ENCODE measurements at places on chromosomes 7 and 10.

DNA sequence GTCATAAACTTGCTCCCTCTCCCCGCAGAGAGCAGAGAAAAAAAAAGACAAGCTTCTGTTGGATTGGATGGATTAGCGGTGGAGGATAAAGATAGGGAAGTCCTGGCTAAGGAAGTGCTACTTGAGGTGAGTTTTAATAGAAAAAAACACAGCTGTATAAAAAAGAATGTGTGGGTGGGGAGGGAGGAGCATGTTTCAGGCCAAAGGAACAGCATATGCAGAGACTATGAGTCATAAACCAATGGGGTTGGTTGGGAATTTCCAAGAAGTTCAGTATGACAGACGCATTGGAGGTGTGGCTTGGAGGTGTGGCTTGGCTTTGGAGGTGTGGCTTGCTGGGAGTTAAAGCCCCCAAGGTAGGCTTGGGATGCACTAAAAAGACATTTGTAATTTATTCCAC, 103.0 kb upstream of the LSM8 start:
- DNase-seq = no peak

GRCh38 chr7:95004618-95005247, 97.3 kb downstream of the PPP1R9A start:
- DNase-seq = no peak

- no peak for DNase-seq
These were observed 31.2 kb downstream of the EBF3 start for GRCh38 chr10:129932751-129933433.

GRCh38 chr7:116871061-116871700, 8.8 kb downstream of the CAPZA2 start:
- no peak for DNase-seq

GRCh38 chr10:105656856-105657255, 1015.8 kb downstream of the SORCS3 start:
- DNase-seq = no peak

- no peak for DNase-seq
These were observed 7.9 kb upstream of the GSDME start for GRCh38 chr7:24764972-24765744.

GRCh38 chr10:6843894-6844650, 264.0 kb upstream of the PRKCQ start:
- no peak for DNase-seq

- no peak for DNase-seq
These were observed 87.6 kb upstream of the ADARB2 start for GRCh38 chr10:1824928-1825327.

DNA sequence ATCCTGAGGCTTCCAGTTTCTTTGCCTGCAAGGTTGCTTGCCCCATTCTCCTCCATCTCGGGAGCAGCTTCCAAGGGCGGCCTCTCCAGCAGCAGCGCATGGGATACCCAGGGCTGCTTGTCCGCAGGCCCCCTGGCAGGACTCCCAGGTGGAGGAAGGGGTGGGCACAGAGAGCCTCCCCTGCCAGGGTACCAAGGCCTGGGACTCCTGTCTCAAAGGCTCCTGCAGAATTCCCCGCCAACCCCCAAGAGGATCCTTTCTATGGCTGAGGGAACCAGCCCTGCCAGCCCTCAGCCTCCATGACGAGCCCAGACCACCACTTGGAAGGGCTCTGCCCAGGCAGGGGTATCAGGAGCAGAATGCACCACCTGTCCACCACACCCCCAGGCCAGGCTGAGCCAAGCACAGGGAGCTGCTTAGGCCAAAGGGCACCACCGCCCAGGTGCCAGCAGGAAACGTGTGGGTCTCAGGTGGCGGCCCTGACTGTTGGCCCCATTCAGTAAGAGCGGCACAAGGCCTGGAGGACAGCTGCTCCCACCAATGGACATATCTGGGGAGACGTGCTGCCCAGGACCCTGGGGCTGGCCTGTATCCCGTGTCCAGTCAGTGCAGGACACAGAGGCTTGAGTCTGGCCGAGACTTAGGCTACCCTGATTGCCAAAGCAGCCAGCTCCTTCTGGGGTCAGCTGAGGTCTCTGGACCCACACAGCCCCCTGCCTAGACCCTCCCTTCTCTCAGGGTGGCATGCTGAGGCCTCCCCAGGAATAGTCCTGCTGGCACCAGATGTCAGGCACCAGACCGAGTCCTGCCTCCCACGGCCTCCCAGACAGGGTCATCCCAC, 33.8 kb upstream of the INPP5A start:
- no peak for DNase-seq

GRCh38 chr7:37198906-37199485, 249.7 kb downstream of the ELMO1 start:
- DNase-seq = peak; percentile 27

- no peak for DNase-seq
These were observed 212.7 kb upstream of the GNAI1 start for GRCh38 chr7:79921976-79922375.

DNA sequence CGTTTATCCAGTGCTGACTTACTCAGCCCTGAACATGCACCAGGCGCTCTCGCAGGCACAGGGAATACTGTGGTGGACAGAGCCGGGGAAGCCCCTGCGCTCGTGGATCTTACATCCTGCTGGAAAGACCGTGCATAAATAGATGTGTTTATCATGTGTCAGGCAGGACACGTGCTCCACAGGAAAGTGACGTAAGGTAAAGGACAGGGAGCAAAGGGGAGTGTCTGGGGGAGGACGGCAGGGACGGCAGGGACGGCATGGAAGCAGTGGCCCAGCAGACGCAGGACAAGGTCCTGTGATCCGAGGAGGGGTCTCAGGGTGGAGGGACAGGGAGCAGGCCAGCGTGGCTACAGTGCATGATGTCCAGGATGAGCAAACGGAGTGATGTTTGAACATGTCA, 410.5 kb downstream of the PAXIP1 start:
- no peak for DNase-seq

- DNase-seq = no peak
These were observed 64.0 kb upstream of the EGR2 start for GRCh38 chr10:62880162-62880561.

DNA sequence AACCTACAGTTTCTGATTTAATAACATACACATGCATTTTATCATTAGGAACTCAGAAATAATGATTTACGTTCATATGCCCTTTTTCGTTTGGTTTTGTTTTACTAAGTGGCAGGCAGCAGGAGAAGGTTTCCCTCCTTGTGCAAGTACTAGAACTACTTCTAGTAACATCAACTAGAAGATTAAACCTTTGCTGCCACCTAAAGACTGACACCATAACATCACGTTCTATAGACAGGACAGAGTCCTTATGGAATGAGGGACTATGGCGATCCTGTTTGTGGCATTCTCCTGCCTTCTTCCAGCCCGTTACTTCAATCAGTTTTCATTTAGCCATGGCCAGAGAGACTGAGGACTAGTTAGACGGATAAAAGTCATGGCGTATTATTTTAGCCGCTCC, 53.2 kb downstream of the GAD2 start:
- no peak for DNase-seq

DNA sequence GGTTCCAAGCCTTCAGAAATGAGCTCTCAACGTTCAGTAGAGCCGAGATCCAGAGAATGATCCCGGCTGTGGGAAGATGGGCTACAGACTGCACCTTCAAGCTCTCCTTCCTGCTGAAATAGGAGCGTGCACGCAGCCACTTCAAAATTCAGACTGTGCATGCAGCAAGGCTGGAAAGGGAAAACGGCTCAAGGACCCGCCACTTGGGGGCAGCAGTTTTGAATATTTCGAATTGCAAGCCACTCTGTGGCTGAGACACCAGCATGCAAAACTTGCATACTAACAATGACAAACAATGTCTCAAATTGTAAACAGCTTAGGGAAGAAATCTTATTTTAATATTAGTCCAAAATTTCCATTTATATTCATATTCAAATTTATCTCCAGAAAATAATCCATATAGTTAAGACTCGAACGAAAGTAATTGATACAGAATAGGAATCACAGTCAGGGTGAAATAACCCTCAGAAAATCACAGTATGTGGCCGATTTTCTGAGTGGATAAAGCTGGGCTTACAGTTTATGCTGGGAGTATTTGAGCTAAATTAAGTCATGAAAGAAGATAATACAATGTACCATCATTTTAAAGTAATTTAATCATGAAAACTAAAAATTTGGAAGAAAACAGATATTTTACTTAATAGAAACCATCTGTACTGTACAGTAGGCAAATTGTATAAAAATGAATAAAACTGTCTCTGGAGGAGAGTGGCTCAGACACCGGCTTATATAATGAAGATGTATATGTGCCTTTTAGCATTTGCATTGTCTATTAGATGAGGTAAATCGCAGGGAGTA, 137.9 kb upstream of the MKI67 start:
- DNase-seq = peak; percentile 6

GRCh38 chr10:82738592-82738991, 863.6 kb downstream of the NRG3 start:
- no peak for DNase-seq

DNA sequence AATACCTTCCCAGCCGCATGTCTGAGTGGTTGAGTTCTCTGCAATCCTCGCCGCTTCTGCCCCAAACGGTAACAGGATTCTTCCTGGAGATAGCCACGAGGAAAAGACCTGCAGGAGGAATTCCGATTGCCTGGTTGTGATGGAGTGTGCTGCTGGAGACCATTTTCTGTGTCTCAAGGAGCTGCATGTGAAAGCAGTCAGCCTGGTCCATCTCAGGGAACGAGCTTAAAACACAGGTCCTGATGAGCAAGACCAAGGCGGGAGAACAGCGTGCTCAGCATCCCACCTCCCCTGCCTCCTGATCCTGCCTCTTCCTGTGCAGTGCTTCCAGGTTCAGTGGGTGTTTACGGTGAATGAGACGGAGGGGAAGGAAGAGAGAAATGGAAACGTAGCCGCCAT, 26.5 kb downstream of the VIPR2 start:
- no peak for DNase-seq

GRCh38 chr7:117665368-117665767, 185.5 kb downstream of the CFTR start:
- no peak for DNase-seq

DNA sequence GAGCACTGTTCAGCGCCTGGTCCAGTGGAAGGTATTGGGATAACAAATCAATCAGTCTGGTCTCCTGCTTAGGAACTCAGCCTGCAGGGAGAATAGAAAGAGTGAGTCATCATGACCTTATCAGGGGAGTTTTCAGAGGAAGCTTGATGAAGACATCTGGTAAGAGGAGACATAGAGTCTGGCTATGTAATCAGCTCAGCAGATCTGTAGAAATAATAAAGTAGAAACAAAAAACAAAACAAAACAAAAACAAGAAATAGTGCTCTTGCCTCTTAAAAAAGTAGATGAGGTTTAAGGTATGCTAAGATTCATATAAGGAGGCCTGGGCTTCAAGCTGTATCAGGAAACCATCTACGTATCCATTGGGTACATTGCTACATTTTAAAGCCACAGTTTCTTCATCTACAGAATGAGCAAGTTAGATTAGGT, 14.4 kb downstream of the TAS2R41 start:
- no peak for DNase-seq

- DNase-seq = no peak
These were observed 45.4 kb downstream of the APBB1IP start for GRCh38 chr10:26483554-26483953.

- DNase-seq = no peak
These were observed 111.1 kb upstream of the TCF7L2 start for GRCh38 chr10:112838784-112839481.

DNA sequence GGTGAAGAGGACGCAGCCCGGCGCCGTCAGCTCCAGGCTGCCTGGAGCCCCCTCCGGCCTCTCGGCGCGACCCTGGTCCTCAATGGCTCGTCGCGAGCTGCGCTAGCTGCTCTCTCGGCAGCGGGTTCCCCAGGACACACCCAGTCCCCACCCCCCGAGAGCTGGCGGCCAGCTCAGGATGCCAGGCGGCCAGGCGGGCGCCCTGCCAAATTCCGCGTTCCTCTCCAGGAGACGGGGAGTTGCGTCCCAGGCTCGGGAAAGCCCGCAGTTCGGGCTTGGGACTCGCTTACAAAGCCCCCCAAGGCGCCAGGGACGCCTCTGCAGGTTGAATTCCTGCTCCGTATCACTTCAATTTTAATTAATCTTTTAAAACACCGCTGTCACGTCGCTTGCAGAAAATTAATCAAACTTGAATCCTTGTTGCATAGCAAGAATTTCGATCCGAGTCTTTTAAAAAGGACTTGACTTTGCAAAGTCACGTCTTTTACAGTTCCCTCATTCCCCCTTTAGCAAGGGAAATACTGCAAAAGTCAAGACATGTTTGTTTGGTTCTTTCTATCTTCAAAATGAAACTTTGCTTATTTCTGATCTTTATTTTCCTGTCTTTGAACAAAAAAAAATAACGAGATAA, 28.2 kb downstream of the SKIDA1 start:
- DNase-seq = no peak

DNA sequence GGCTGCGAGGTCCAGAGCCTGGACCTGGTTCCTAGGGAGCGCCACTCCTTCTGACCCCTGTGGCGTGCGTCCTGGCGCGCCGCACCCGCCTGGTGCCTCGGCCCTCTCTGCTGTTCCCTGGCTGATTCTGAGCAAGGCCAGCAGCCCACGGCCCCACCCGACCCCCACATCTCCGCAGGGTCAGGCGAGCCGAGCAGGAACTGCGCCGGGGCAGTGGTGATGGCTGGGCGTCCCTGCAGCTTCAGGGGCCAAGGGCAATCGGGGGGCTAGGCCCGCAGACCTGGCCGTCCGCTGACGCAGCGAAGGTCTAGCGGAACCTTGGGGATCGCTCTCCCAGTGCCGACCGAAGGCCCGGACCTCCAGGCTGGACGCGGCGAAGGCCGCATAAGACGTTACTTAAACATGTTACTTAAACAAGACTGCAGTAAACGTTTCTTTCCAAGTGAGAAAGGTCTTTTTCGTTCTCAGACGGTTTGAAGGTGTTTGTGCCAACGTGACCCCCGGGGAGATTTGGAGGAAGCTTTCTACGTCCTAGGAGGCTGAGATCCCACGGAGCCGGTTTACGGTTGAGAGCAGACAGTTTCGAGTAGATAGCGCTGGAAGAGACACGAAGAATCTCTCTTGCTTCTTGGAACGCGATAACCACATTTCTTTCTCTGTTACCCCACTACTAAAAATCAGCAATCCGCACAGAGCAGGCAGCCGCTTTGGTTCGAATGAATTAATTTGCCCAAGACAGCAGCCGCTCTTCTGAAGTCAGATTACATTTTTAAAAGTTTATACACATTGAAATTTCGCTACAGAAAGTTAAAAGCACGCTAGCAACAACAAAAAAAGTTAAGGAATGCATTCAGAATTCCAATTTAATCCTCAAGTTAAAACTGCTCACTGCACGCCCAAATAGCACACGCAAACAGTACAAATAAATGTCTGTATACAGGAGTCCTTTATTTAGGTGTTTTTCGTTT, 4.9 kb upstream of the NKX2-3 start:
- no peak for DNase-seq

DNA sequence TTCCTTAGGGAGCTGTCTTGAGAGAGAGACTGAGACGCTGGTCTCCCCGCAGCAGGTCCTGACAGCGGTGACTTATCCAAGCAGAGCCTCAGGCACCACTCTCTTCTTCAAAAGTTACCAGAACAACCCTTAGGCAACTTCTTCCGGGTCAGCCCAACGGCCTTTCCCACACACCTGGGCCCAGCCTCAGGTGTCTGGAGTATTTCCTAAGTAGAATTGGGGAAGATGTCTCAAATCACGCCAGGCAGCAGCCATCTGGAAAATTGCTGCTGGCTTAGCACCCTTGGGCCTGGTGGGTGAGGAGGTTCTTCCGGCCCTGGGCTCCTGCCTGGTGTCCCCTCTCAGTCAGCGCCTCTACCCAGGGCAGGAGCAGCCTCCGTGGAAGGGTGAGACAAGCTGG, 80.4 kb upstream of the ANLN start:
- no peak for DNase-seq
